Stimulated activated CD8-positive, alpha-beta memory T cell treated with anti-CD3 and anti-CD28 coated beads, Interleukin-15, amount 100 ng/mL, for 24 hours (primary cell): ENCODE measurements at places on chromosomes 5 and 9.

DNA sequence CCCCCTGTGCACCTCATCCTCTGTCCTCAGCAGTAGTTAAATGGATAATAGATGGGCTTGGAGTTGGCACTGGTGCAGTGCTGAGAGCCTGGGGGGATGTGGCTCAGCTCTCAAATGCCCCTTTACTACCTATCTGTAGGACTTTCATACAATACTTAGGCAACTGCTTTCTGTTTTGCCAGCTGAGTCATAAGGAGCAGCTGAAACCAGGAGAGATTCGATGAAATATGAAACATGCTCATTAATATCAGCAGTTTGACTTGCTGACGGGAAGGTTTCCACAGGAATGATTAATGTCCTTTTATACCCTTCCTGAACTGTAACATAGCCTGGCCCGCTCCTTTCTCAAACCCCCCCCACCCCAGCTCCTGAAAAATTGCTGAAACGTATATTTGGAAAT is 142.6 kb downstream of the SAXO1 start:
- DNase-seq: no peak

DNA sequence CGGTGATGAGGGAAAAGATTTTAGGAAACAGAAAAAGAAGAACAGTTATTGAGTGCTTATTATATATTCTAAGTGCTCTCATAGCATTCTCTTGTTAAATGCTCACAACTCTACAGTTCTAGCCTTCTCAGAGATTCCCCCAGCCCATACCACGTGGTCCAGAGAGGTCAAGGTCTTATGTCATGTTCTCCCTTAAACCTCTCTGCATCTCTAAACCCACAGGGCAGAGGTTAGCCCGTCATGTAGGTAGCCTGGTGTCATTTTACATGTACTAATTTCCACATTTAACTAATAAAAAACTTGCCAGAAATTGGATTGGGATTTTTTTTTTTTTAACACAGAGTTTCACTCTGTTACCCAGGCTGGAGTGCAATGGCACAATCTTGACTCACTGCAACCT is 178.0 kb downstream of the CEMIP2 start:
- DNase-seq: no peak

DNA sequence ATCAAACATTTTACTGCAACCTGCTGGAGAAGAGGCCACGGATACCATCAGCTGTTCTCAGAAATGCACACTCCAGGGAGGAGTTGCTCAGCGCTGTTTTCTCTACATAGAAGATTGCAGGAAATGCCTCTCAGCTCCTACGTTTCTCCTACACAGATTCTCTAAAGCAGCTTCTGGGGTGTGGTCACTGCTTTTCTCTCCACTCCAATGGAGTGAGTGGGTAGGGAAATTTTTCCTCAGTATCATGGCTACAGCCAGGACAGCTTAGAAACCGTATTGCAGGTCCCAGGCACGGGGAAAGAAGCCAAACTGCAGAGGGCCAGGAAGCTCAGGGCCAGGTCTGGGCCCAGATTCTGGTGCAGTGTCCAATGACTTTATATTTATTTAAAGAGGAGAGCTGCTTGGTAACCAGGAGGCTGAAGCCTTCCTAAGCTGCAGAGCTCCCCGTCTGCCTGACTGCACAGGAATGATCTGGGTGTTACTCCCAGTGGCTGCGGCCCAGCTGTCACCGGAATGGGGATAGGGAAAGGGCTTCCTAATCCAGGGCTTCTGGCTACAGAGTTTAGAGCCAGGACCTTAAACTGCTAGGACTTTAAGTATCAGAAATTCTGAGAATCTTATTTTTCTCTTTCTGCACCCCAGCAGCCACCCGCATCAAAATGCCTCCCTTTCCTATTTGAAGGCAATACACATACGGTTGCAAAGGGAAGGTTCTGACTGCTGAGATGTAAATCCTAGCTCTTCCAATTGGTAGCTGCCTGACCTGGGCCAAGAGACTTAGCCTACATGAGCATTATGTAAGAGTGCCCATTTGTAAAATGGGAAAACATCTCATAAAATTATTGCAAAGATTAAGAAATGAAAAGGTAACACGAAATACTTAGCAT is 1.4 kb upstream of the SPTAN1 start:
- no peak for DNase-seq

DNA sequence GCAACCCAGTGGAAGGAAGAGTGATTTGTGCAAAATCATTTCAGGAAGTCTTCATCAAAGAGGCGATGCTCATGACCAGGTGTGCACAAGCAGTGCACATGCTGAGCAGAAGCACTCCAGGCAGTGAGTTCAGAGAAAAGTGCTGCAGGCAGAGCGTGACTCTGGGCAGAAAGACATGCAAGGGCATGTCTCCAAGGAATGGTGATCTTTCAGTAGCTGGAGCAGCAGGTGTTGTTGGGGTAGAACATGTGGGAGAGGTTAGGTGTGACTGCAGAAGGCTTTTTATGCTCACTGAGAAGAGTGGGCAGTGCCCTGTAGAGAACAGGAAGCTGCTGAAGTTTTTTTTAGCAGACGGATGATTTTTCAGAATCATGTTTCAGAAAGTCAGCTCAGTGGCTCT is 545.4 kb upstream of the TLE4 start:
- no peak for DNase-seq

DNA sequence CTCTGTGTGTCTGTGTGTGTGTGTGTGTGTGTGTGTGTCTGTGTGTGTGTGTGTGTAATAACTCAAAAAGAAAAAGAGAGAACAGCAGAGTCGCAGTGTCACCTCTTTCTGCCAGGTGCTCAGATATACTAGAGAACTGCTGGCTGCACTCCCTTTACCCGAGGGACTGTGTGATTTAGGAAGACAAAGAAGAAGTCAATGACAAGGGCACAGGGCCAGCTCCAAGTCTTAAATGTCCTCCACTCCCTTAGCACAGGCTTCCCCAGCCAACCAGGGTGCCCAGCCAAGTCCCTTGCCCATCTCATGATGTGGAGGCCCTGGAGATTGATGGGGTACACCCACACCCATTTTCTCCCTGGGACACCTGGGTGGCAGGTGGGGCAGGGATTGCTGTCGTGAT is 8.7 kb downstream of the CCNJL start:
- DNase-seq: no peak
